ENCODE measurements at places on chromosomes 4 and X. TPM values are rescaled to one million over a fixed set of nuclear protein-coding genes. Genes with fewer than 3 reads are reported as not detected.
A peak's percentile ranks its signal among the peaks of the same experiment; 100 is the strongest.

- no peaks in the 10 kb centered on the region for H3K27me3 ChIP-seq
Measured at GRCh38 chrX:38126179-38126578, 94.5 kb downstream of the SRPX start.

The PGAM4 gene
- total RNA-seq, result not detected

DNA sequence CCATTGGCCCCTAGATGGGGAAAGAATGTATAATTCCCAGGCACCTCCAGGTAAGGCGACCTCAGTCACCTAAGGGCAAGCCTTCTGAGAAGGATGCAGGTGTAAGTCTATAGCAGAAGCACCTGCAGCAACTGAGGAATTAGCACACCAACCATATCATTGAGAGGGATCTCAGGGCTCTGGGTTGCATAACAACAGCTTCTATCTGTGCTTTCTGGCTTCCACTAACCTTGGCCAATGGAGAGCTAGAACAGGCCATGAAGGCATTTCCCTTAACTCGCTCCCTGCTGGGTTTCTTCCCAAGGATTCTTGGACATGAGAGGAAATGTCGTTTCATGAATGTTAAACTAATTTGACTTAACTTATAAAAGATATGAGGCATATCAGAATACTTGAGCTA is 177.8 kb upstream of the GK2 start:
- H3K27ac ChIP-seq, result no peak overlapping the region
- H3K36me3 ChIP-seq, result no peaks in the 10 kb centered on the region
- no peak for DNase-seq
- no peak overlapping the region for H3K4me3 ChIP-seq
- peaks cover 2% of the 10 kb centered on the region for H3K4me1 ChIP-seq

DNA sequence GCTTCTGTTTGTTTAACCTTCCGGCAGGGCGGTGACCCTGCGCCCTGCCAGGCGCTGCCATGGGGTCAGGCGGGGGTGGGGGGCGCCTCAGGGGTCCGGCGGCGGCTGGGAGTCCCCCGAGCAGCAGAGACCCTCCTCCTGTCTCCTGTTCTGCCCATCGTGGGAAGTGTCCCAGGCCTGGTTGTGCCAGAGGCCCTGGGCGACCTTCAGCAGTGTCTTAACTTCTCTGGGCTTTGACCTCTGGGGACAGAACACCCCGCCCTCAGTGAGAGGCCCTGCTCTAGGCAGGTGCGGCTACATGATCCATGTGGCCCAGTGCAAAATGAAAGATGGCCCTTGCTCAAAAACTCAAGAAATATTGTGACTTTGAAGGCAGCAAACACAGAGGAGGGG is 22.8 kb upstream of the HMX1 start:
- H3K36me3 ChIP-seq, result no peaks in the 10 kb centered on the region
- H3K4me3 ChIP-seq, result no peak overlapping the region
- no peak overlapping the region for H3K27ac ChIP-seq
- H3K27me3 ChIP-seq, result peaks cover 12% of the 10 kb centered on the region
- no peak for DNase-seq

GRCh38 chrX:104122829-104123228 is 10.5 kb downstream of the ZCCHC18 start:
- no peak overlapping the region for H3K27ac ChIP-seq
- H3K4me3 ChIP-seq, result no peak overlapping the region
- H3K27me3 ChIP-seq, result no peaks in the 10 kb centered on the region
- no peak for DNase-seq
- H3K4me1 ChIP-seq, result no peaks in the 10 kb centered on the region
- no peaks in the 10 kb centered on the region for H3K36me3 ChIP-seq

GRCh38 chrX:21207080-21207479 is 167.1 kb upstream of the CNKSR2 start:
- H3K36me3 ChIP-seq, result no peaks in the 10 kb centered on the region
- no peak for DNase-seq
- no peaks in the 10 kb centered on the region for H3K4me1 ChIP-seq
- H3K27me3 ChIP-seq, result no peaks in the 10 kb centered on the region

DNA sequence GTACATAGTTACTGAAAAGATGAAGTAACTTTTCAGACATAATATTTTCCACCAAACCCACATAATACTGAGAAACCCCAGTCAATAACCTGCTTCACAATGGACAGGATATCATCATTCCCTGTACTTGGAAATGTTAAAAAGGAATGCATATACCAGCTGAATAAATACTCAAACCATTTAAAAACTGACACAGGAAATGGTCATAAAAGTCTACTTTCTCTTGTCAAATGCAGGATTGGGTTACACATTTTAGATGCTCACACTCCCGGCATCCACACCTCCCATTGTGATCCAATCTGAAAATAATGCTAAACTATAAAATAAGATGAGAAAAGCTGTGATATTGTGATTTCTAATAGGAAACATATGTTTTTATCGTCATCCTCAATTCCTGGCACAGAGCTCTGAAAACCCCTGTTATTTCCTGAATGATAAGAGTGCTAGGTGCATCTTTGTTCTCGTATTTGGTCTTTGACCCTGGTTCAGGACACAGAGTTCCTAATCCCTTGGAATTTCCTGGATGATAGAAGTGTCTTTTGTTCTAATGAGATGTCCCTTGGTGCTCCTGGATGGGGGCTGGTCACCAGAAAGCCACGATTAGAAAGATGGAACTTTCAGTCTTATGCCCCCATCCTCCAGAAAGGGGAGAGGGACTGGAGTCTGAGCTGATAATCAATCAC is 821.3 kb downstream of the TRIML1 start:
- no peaks in the 10 kb centered on the region for H3K36me3 ChIP-seq
- no peak overlapping the region for H3K27ac ChIP-seq
- H3K4me1 ChIP-seq, result no peaks in the 10 kb centered on the region
- DNase-seq, result no peak
- no peaks in the 10 kb centered on the region for H3K27me3 ChIP-seq

DNA sequence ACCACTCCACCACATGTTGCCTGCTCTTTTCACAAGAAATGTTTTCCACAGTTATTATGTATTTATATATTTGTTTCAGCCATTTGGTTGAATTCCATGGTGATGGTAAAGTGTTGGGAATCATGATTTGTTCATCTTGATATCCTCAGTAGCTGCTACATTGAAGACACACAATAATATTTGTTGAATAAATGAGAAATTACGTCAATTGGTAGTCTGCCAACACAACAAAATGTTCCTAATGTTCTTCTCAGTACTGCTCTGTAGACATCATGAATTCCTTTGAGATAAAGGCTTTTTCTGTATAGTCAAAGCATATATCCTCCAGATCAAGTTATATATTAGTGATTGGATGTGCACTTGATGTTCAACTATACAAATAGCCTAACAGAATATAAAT is 29.5 kb downstream of the CXXC4 start:
- no peaks in the 10 kb centered on the region for H3K36me3 ChIP-seq
- H3K27ac ChIP-seq, result no peak overlapping the region
- H3K4me1 ChIP-seq, result no peaks in the 10 kb centered on the region
- no peaks in the 10 kb centered on the region for H3K27me3 ChIP-seq
- DNase-seq, result no peak

GRCh38 chr4:144421839-144422565 is 224.0 kb upstream of the HHIP start:
- no peaks in the 10 kb centered on the region for H3K27me3 ChIP-seq
- no peaks in the 10 kb centered on the region for H3K4me1 ChIP-seq
- no peak for DNase-seq
- no peak overlapping the region for H3K27ac ChIP-seq

- H3K36me3 ChIP-seq, result no peaks in the 10 kb centered on the region
- no peak overlapping the region for H3K4me3 ChIP-seq
- H3K27me3 ChIP-seq, result no peaks in the 10 kb centered on the region
- H3K27ac ChIP-seq, result no peak overlapping the region
Measured at GRCh38 chrX:40015693-40016092, 82.1 kb downstream of the BCOR start.

DNA sequence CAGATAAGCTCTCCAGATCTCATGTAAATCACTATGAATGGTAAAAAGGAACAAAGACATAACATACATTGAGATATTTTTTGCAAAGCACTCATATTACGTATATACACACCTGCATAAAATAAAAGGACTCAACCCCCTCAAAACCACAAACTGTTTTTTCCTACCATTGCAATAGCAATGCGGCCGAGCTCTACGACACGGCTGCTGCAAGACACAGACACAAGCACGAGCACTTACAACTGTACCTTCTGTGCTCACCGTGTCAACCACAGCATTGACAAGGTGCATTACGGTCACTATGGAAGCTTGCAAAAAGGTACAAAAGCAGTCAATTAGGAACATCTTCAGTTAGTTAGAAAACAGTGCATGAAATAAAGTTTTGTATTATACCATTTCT is 37.1 kb upstream of the MTNR1A start:
- no peaks in the 10 kb centered on the region for H3K27me3 ChIP-seq
- H3K27ac ChIP-seq, result no peak overlapping the region
- no peak for DNase-seq
- no peak overlapping the region for H3K4me3 ChIP-seq
- H3K4me1 ChIP-seq, result no peaks in the 10 kb centered on the region
- H3K36me3 ChIP-seq, result no peaks in the 10 kb centered on the region

- H3K4me1 ChIP-seq, result no peaks in the 10 kb centered on the region
- H3K36me3 ChIP-seq, result no peaks in the 10 kb centered on the region
- H3K27ac ChIP-seq, result no peak overlapping the region
- no peaks in the 10 kb centered on the region for H3K27me3 ChIP-seq
Measured at GRCh38 chr4:165588534-165589315, 209.9 kb downstream of the CPE start.

The CLCN5 gene
- total RNA-seq, result 4.9 TPM

- no peaks in the 10 kb centered on the region for H3K4me1 ChIP-seq
- H3K27ac ChIP-seq, result no peak overlapping the region
- H3K27me3 ChIP-seq, result no peaks in the 10 kb centered on the region
Measured at GRCh38 chr4:149932188-149932587, 116.5 kb upstream of the IQCM start.

DNA sequence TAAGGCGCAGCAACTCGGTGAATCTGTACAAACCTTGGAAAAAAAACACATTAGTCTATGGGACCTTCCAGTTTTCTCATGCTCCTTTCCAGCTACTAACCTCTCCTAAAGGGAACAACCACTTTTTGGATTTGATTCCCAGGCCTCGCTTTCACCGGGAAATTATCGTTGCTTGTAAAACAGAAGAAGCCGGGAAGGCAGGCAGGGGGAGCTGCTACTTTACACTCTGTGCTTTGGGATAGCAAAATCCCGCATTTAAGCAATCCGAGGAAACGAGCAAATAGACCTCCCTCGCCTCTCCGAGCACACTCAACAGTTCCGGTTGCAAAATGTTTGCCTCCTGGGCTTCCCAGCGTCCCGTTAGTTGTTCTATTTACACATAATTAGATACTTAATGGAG is 1.2 kb downstream of the CD38 start:
- no peak overlapping the region for H3K27ac ChIP-seq
- no peaks in the 10 kb centered on the region for H3K36me3 ChIP-seq
- no peak for DNase-seq
- peak overlapping the region; percentile 56 for H3K4me3 ChIP-seq
- H3K27me3 ChIP-seq, result no peaks in the 10 kb centered on the region
- H3K4me1 ChIP-seq, result peaks cover 22% of the 10 kb centered on the region

The ZCCHC12 gene
- total RNA-seq, result 3.7 TPM

DNA sequence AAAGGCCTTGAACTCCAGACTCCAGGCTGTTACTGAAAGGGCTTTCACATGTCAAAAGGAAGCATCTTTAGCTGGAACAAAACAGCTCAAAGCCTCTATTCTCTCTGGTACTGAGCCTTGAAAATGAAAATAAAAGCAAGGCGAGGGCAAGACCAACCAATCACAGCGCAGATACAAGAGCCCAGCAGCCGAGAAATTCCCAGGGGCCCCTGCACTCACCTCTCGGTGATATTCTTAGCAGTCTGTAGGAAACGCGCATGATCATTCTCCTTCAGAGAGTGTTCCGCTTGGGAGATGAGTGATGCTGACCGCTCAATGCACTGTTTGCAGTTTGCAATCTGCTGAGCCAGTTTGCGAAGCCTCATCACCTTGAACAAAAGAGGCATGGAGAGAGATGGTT is 138.1 kb downstream of the MID1 start:
- H3K36me3 ChIP-seq, result no peaks in the 10 kb centered on the region
- peaks cover 8% of the 10 kb centered on the region for H3K4me1 ChIP-seq
- no peak overlapping the region for H3K4me3 ChIP-seq
- no peak overlapping the region for H3K27ac ChIP-seq
- H3K27me3 ChIP-seq, result no peaks in the 10 kb centered on the region
- no peak for DNase-seq

The ZNF718 gene
- 5.9 TPM for total RNA-seq

- no peak overlapping the region for H3K4me3 ChIP-seq
- no peak overlapping the region for H3K27ac ChIP-seq
- no peaks in the 10 kb centered on the region for H3K36me3 ChIP-seq
Measured at GRCh38 chr4:30801876-30802275, 81.7 kb downstream of the PCDH7 start.

The SHISA3 gene
- 4.4 TPM for total RNA-seq

The KCNE5 gene
- total RNA-seq, result 1.2 TPM
